Right atrium auricular region (tissue), 2 donors: ENCODE measurements at places on chromosomes 7 and 10. TPM values are rescaled to one million over a fixed set of nuclear protein-coding genes. Genes with fewer than 3 reads are reported as not detected.

Gene PRKAR2B
- 30.1 TPM for total RNA-seq

DNA sequence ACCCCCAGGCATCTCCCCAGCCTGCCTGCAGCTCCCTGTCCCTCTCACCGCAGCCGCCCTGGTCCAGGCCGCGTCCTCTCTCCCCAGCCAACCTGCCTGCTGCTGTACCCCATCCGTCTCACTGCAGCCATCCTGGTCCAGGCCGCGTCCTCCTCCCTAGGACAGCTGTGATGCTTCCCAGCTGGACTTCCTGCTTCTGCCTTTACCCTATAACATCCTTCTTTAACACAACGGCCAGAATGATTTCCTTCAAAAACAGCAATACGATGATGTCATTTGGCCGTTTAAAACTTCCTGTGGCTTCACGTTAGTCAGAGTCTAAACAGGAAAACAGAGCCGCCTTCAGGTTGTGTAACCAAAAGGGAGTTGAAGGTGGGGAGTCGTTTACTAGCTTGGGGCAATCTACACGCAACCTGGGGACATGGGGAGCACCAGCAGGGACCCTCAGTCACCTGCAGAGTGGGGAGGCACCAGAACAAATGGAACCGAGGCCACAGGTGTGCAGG, 32.2 kb upstream of the ZFAND2A start:
- H3K4me1 ChIP-seq = no peaks in the 10 kb centered on the region
- no peaks in the 10 kb centered on the region for H3K27me3 ChIP-seq
- DNase-seq = no peak
- no peaks in the 10 kb centered on the region for H3K36me3 ChIP-seq
- no peak overlapping the region for H3K27ac ChIP-seq
- no peak overlapping the region for H3K4me3 ChIP-seq

- no peaks in the 10 kb centered on the region for H3K27me3 ChIP-seq
- H3K36me3 ChIP-seq = no peaks in the 10 kb centered on the region
- H3K27ac ChIP-seq = no peak overlapping the region
- no peak for DNase-seq
- H3K4me3 ChIP-seq = no peak overlapping the region
- no peaks in the 10 kb centered on the region for H3K4me1 ChIP-seq
These were observed 464.5 kb downstream of the ARL4A start for GRCh38 chr7:13151978-13152377.

DNA sequence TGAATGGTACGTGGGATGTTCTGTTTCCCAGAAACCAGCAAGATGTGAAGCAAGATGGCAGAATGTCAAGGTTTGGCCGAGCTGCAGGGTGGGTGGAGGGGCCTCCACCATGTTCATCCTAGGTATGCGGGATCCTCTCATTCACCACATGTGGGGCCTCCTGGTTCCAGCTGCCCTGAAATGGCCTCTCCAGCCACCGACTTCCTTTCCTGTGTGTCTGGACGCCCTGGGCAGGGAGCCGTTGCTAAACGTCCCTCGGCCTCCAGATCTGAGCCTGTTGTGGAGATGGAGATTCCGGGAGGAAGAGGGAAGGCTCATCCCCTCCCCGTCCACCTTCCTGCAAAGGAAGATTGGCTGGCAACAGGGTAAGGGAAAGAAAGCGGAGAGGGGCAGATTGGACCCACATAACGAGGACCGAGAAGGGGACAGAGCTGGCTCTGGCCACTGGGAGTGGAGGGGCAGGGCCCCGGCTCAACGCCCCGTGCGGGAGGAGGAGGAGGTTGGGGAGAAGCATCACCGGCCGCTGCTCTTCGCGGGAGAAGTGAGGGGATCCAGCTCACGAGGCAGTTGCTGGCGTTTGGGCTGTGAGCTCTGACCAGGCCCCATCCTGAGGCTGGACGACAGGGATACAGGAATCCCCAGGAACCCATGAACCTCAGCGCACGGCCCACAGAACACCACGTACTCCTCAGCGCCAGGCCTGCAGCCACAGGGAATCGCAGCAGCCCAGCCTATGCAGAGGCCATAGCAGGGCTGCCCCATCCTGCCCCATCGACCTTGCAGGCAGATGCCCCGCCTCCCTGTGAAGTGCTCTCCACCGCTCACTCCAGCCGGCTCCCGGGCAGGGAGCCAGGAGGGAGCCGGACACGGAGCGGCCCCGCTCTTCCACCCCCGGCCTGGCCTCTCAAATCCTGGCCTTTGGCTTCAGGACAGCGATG, 98.3 kb downstream of the FOXL3 start:
- no peaks in the 10 kb centered on the region for H3K27me3 ChIP-seq
- H3K4me3 ChIP-seq = no peak overlapping the region
- no peaks in the 10 kb centered on the region for H3K4me1 ChIP-seq
- H3K27ac ChIP-seq = no peak overlapping the region

- DNase-seq = no peak
- no peak overlapping the region for H3K27ac ChIP-seq
- H3K36me3 ChIP-seq = no peaks in the 10 kb centered on the region
- no peaks in the 10 kb centered on the region for H3K27me3 ChIP-seq
- no peak overlapping the region for H3K4me3 ChIP-seq
- H3K4me1 ChIP-seq = no peaks in the 10 kb centered on the region
These were observed 334.0 kb upstream of the LRRTM3 start for GRCh38 chr10:66591865-66592264.

DNA sequence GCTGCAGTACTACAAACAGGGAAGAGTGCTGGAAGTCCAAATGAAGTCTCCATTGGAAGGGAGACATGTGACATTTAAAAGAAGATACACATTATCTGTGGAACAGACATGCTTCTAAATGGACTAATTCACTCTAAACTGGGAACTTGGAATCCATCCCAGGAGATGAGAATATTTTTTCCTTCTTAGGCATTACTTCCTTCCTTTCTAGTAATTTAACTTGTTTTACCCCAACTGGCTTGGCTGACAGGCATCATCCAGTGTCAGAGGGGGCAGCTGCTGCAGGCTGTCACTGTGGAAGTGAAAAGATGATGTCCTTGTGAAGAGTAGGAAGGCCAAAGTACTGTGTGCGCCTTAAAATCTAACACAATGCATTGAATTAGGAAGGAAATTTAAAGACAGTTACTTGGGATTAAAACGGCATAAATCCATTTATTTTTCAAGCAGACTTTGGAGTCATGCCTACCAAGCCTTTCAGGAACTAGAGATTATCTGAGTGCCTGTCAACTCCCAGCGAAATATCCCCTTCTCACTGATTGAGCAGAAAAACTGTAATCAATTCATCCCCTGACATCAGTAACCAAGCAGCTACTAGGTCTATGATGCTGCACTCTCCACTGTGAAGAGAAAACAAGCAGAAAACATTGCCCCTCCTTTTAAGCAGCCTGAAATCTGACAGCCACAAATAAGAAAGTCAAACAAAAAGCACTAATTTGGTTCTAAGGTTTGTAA, 161.2 kb downstream of the DGKI start:
- DNase-seq = no peak
- no peak overlapping the region for H3K4me3 ChIP-seq
- H3K27me3 ChIP-seq = no peaks in the 10 kb centered on the region
- H3K36me3 ChIP-seq = no peaks in the 10 kb centered on the region

DNA sequence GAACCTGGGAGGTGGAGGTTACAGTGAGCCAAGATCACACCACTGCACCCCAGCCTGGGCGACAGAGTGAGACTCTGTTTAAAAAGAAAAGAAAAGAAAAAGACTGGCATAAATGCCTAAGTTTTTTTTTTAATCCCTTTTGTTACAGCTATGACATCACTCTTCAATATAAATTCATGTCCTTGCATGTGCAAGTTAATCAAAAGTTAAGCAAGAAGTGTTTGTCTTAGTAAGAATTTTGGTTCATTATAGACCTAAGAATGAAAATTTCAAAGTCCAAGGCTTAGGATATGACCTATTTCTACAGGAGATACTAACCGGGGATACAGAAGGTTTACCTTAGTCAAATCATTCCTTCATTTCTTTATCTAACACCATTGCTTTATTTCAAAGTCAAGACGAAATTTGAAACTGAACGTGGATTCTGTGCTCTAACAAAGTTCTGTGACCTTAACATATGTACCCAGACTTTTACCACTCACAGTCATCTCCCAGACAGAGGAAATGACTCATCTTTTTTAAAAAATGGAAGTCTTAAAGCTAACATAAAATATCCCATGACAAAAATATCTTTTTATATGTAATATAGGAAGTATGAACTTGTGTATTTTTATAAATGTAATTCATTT, 29.3 kb upstream of the ITGB8 start:
- no peaks in the 10 kb centered on the region for H3K27me3 ChIP-seq
- no peak for DNase-seq
- no peaks in the 10 kb centered on the region for H3K4me1 ChIP-seq
- H3K4me3 ChIP-seq = no peak overlapping the region
- no peaks in the 10 kb centered on the region for H3K36me3 ChIP-seq
- no peak overlapping the region for H3K27ac ChIP-seq

DNA sequence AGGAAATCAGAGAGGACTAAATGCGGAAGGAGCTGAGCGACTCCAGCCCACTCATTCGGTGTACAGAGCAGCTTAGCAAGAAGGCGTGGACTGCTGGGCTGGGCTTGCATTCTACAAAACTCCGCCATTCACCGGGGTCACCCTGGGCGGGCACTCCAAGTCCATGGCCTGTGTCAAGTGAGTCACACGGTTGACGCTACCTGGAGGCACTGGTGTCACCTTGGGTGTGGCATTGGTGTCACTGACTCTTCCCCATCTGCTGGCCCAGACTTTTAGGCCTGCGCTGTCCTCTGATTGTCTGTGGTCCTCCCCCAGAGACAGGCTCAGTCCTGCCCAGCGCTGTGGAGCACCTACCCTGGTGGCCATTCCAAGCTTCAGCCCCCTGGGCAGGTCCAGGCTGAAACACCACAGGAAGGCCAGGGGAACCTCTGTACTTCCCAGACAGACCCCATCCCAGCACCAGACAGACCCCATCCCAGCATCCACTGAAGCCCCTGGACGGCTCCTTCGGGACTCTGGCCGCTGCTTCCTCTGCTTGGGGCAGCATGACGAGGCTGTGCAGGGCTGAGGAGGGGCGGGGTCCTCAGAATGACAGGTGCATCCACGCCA, 30.6 kb upstream of the CNPY1 start:
- H3K4me1 ChIP-seq = no peaks in the 10 kb centered on the region
- no peaks in the 10 kb centered on the region for H3K27me3 ChIP-seq
- H3K4me3 ChIP-seq = no peak overlapping the region
- DNase-seq = no peak
- H3K36me3 ChIP-seq = no peaks in the 10 kb centered on the region

DNA sequence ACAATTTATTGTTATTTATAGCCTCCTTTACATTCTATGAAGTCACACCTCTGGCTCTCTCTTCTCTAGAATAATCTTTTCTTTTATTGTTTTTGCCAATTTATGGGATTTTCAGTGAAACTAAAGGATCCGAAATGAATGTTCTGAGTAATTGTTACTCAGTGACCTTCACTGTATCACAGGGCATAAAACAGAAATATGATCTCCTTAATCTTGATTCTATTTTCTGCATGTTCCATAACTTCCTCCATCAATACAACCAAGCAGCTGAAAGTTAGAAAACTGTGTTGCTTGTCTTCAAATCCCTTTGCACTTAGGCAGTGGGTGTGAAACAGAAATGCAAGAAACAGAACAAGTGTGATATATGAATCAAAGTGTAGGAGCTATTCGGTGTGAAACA, 57.4 kb upstream of the FERD3L start:
- H3K27me3 ChIP-seq = no peaks in the 10 kb centered on the region
- no peak overlapping the region for H3K27ac ChIP-seq
- DNase-seq = no peak
- no peaks in the 10 kb centered on the region for H3K4me1 ChIP-seq
